Airway epithelial cell (primary cell): ENCODE measurements at places on chromosomes 4 and X. TPM values are rescaled to one million over a fixed set of nuclear protein-coding genes. Genes with fewer than 3 reads are reported as not detected.

NUP62CL gene
- 2.0 and 3.5 TPM in 2 replicates for total RNA-seq

GASK1B gene
- total RNA-seq = 3.2 and 3.4 TPM in 2 replicates

L1CAM gene
- total RNA-seq = 1.3 and 1.6 TPM in 2 replicates

RHOXF1 gene
- total RNA-seq = not detected in 2 replicates
